ENCODE measurements at places on chromosomes 7 and 10.

- DNase-seq: no peak
Observed at GRCh38 chr7:155381852-155382801, 75.8 kb upstream of the EN2 start.

DNA sequence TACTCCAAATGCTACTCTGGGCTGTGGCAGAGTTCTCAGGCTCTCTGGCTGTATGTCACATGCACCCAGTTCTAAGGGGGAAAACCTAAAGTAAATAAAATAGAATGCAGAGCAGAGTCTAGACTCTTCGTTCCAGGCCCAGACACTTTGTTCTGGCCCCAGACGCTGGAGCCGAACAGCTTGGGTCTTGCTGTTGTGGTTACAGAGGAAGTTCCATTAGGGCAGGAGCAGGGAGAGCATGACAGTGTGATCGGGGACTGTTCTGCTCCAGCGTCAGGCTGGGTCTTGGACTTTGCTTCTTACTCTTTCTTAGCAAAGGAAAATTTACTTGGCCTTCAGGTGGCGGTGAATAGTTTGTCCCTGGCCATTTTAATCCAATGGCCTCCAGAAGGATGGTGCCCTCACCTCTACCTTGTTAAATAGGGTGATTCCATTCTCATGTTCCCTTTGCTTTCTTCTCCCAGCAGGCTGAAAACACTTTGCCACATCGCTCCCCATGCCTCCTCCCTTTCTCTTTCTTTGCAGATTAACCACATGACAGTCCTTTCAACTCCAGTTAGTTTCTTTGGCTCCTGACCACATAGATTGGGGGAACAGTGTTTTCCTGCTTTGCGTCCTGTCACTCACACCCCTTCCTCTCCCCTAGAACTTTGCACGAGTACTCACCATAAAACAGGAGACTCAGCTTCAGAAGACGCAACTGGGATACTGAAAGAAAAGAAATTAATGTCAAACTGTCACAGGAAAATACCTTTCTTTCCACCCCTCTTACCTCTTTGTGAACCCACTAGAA, 730.8 kb downstream of the SUGCT start:
- DNase-seq: no peak

GRCh38 chr7:1881946-1882345, 211.9 kb downstream of the ELFN1 start:
- DNase-seq: no peak

DNA sequence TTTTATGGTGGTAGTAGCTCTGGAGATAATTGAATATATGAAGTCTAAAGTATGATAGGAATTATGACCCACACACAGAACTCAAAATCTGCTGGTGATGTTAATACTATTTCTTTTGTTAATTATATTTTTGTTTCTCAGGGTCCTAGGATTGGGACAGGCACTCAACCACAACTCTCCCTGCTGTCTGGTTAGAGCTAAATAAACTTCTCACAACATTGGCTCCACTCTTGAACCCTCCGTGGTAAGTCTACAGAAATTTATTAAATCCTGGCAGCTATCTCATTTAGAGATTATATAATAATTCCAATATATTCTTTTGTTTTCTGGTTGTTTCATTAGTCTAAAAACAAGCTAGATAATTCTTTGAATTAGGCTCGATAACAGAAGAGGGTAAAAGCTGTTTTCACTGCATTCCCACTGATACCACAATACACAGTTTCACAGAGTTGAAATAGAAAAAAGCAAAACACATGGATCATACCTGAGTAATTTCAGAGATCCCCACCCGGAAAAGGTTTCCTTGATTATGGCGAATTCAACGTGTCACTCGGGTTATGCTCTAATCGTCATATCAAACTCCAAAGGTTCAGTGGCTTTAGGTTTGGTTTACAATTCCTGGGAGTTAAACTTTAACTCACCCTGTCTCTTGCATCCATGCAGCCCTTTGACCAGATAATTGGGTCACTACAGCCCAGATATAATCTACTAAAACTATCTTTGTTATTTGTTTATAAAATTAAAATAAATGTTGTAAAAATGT, at the start of gene A1CF:
TSS of gene A1CF (minus strand) at position 531 of the 763 bp plus-strand sequence. CDS start 25,687 bp downstream, outside the sequence.
- no peak for DNase-seq

- no peak for DNase-seq
Observed at GRCh38 chr7:108020585-108020984, 17.6 kb upstream of the LAMB1 start.

GRCh38 chr10:66572700-66573099, 353.1 kb upstream of the LRRTM3 start:
- DNase-seq: no peak

GRCh38 chr7:29442146-29442545, 121.5 kb upstream of the PRR15 start:
- DNase-seq: no peak

DNA sequence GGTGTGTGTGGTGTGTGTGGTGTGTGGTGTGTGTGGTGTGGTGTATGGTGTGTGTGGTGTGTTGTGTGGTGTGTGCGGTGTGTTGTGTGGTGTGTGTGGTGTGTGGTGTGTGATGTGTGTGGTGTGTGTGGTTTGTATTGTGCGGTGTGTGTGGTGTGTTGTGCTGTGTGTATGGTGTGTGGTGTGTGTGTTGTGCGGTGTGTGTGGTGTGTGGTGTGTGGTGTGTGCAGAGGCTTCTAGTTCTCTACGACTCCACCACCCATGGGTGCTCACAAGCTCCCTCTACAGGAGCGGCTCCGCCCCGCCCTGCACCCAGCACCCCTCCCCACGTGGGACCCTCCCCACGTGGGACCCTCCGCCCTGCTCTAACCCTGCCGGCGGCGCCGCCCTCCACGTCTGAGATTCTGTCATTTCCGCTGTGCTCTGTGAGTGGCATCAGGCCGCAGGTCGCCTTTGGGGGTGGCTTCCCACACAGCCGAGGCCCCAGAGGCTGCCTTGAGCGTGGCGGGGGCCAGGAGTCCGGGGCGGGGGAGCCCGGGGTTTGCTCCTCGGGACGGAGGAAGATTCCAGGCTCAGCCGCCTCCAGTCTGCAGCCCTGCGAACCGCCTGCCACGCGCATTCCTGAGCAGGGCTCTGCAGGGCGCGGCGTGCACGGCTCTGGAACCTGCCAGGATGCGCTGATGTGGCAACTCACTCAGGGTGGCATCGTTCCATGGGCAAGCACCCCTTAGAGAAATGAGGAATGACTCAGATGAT, 37.0 kb upstream of the DNAJB6 start:
- no peak for DNase-seq

DNA sequence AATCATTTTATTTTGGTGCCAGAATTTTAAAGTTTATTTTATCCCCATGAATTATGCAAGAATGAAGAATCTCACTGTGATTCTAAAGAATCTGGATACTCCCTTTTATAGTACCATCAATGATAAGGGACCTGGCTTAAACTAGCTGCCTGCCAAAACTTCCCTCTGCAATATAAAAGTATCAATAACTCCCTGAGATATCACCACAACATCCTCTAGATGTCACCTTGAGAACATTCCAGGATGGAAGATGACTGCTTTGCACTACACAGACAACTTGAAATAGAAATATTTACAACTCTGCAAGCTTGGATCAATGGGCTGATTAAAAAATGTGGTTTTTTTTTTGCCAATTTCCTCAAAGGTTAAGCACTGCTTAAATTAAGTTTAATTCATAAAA, 142.1 kb downstream of the SLC25A13 start:
- DNase-seq: no peak

GRCh38 chr7:26534649-26535482, 243.2 kb downstream of the SNX10 start:
- DNase-seq: peak; percentile 98

GRCh38 chr10:122733443-122733842, 33.8 kb upstream of the C10orf120 start:
- DNase-seq: no peak

- no peak for DNase-seq
Observed at GRCh38 chr10:12308057-12308456, 41.3 kb upstream of the CAMK1D start.

DNA sequence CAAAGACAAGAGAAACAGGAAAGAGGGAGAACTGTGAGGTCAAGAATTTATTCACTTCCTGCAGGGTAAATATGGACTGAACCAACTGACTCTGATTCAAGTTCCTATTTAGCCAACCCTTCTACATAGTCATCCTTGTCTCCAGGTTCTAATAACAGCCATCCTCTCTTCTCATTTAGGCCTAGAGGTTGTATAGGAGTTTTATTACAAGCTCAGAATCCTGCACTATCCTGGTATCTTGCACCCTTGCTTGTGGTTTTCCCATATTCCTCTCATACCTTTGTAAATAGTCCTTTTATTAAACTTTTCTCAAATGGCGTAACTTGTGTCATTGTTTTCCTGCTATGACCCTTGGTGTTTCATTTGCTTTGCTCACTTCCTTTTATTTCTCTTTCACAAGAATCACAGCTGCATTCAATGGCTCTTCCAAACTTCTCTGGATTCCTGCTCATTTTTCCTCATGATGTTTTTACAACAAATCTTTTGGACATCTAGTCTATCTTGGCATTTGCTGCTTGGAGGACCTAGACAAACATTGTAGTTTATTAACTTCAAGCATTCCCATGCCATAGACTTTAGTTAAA, 12.4 kb upstream of the OR2A5 start:
- no peak for DNase-seq

GRCh38 chr7:50733552-50733951, 49.1 kb downstream of the GRB10 start:
- DNase-seq: no peak

DNA sequence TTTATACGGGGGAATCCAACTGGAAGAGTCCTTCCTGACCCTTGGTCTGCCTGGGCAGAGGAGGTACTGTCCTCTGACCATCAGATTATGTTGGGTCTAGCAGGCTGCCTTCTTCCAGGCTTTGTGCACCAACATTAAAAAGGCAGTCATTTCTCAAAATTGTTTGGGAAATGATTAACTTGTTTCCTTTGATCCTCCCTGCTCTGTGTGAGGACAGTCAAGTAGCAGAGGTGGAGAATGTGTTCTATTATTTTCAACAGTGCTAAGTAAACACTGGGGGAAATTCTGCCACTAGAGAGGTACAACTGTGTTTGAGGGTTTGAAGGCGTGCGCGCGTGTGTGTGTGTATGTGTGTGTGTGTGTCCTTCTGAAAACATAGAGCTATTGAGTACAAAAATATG, 20.6 kb downstream of the ACSL5 start:
- DNase-seq: no peak

GRCh38 chr7:21142081-21142480, 285.8 kb upstream of the SP4 start:
- DNase-seq: no peak

DNA sequence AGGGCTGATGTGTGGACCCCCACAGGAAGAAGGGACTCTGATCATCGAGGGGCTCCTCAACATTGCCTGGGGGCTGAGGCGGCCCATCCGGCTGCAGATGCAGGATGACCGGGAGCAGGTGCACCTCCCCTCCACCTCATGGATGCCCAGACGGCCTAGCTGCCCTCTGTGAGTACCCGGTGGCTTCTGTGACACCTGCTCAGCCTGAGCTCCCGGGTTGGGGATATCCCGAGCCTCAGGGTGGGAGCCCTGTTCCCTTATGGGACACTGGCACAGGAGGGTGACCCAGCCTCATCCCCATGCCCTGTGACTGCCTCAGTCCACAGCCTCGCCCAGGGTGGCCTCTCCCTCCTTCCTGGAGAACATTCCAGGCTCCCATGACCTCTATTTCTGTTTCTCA, 3.9 kb upstream of the DEPP1 start:
- no peak for DNase-seq

- no peak for DNase-seq
Observed at GRCh38 chr7:36677769-36678437, 46.4 kb downstream of the AOAH start.

DNA sequence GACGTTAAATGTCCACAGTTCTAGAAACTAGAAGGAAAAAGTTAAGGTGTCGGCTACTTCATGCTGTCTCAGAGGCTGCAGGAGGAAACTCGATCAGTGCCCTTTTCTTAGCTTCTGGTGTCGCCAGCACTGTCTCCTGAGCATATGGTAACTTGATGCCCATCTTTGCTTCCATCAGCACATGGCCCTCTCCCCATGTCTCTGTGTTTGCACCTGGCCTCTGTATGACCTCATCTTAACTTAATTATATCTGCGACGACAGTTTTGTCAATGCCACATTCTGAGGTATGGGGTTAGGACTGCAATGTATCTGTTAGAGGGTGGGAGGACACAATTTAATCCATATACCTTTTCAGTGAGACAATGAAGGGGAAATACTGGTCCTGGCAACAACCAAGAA, 449.9 kb downstream of the POM121L12 start:
- no peak for DNase-seq

DNA sequence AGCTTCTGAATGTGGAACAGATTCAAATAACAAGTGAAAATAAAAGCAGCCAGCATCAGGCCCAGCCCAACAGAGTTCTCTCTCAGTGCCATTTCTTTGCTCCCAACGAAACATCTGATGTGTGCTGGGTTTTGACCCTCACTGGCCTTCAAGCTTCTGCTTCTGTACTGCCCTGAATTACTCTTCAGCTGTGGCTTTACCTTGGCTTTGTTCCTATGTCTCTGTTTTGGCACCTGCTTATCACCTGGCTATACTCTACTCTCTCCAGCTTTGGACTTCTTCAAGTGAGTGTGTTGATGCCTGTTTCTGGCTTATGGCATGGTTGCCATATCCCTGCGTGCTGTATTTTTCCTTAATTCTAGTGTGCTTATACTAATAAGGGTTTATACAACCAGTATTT, 768.3 kb downstream of the SORCS1 start:
- DNase-seq: no peak

DNA sequence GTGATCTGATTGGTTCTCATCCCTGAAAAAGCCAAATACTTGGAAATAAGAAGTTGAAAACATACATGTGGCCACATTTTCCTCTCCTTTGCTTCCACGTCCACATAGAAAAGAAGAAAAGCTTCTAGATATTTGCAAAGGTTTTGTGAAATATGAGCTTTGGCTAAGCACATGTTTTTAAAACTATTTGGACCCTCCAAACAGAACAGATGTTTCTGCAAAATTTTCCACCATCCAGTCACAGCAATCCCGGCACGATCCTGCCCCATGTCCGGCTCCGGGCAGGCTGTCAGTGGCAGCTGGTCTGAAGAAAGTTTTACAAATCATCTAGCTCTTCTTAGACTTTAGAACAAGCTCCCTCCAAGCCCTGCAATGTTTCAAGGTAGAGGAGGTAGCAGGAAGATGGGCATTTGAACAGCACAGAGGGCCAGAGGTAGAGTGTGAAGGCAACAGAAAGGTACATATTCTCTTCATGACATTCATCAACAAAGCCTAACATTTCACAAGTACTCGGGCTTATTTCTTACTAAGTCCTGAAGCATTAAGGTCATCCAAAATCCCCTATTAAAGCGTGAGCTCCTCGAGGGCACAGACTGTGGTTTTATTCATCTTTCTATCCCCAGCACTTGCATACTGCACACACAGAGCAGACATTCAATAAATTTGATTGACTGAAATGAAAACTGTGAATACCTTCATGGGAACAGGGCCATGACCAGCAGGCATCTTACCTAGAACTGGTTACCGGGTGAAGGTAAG, 110.1 kb downstream of the JAZF1 start:
- no peak for DNase-seq

DNA sequence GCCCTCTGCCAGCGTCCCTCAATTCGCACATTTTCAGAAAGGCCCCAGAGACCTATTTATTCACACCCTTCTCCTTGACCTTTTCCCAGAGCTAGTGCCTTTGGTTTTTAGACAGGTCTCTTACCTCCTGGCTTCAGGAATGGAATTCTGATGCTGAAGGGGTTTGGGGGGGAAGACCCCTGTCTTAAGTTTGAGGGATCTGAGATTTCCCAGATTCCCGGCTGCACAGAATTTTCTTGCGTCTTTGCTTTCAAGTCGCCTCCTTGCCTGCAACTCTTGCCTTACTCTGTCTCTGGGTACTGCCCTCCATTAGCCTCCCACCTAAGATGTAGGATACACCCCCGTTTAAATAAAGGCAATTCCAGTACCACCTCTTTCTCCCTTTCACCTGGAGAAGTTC, 1.9 kb downstream of the GATA3 start:
- no peak for DNase-seq

GRCh38 chr7:128000048-128000447, 31.2 kb downstream of the LRRC4 start:
- DNase-seq: no peak
